ENCODE measurements at places on chromosomes 12 and 14. TPM values are rescaled to one million over a fixed set of nuclear protein-coding genes. Genes with fewer than 3 reads are reported as not detected.

GRCh38 chr12:54159589-54159988, 29.2 kb downstream of the SMUG1 start:
- DNase-seq = no peak

- peak; percentile 47 for DNase-seq
Observed at GRCh38 chr14:21734457-21735074, 60.9 kb upstream of the OR4E1 start.

KRT83 gene
- not detected for total RNA-seq

DNA sequence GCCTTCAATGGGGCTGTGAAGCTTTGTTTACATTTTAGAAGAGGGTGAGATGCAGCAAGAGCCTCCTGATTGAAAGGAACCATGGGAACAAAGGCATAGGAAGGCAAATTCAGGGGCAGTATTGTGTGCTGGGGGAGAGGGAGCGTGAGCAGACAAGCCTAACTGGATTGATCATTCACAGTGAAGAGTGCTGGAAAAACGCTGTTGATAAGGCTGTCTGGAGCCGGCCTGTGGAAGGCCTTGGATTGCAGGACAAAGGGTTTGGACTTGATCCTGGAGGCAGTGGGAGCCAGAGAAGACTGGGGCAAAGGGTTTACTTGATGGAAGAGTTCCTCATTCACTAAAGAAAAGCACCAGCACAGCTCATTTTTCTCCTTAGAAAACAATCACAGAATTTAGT, 160.5 kb downstream of the PAH start:
- DNase-seq = no peak

DNA sequence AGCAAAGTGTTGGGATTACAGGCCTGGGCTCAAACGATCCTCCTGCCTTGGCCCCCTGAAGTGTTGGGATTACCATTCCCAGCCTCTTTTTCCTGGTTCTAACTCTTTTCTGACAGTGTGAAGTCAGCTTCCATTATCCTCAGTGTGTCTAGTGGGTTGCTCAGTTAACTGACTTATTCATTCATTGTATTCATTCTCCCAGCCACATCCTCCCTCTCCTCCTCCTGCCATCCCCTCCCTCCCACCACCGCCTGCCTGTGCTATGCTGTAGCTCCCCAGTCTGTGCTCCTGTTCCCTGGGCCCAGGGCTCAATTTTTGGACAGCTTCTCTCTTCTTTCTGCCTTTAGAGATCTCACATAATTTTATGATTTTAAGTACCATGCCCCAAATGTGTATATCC, 19.4 kb downstream of the ATP6V0A2 start:
- no peak for DNase-seq

- DNase-seq = no peak
Observed at GRCh38 chr12:52913431-52913821, 8.6 kb upstream of the KRT8 start.

MANSC4 gene
- total RNA-seq = not detected

DNA sequence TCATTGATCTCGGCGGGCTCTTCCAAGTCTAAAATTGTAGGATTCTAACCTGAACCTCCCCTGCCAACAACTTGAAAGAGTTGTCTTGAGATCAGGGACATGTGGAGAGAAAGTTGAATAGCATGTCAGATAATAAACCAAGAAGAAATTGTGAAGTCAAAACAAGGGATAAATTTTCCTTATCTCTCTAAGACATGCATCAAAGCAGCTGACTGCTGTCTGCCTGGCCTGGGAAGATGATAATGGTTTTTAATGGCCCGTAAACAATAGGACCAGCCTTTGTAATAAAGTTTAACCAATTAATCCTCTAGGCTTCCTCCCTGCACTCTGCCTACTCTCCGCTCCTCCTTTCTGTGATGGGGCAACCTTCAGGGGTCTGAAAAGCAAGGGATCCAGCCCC, 67.9 kb downstream of the DPF3 start:
- no peak for DNase-seq

DNA sequence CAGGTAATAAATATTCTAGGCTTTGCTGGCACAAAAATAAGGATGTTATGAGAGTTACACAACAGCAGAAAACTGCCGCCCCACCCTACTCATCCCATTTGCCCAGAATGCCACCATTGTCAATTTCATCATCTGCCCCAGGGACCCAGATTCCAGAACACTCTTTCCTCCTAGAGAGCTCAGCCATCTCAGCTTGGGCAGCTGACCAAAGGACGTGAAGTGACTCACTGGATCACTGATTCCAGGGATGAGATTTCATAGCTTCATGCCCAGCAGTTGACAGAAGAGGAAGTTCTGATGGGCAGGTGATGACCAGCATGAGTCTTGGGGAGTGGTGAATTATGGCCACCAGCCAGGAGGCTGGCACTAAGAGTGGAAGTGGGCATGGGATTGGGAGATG, 450.3 kb downstream of the RMST start:
- DNase-seq = no peak

DNA sequence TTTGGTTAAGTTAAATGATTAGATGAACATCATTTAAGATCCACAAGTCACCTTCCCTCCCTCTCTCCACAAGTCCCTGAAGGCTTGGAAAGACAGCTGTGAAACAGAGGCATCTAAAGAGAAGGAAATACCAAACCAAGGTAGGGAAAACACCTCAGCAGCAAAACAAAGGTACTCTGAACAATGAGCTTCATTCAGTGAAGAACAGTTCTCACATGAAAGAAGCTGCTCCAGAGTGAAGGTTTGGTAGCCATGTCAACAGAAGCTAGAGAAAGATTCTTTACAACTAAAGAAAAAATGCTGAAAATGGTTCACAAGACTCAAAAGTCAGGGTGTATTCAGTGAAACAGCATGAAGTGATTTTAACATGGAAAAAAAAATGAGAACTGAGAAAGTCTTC, 69.4 kb downstream of the FGD6 start:
- no peak for DNase-seq

TMPRSS12 gene
- not detected for total RNA-seq

- no peak for DNase-seq
Observed at GRCh38 chr12:90166012-90166411, 457.4 kb upstream of the ATP2B1 start.

CEP290 gene
- total RNA-seq = 15.8 TPM

- no peak for DNase-seq
Observed at GRCh38 chr12:3055026-3055703, 22.0 kb upstream of the TSPAN9 start.

DNA sequence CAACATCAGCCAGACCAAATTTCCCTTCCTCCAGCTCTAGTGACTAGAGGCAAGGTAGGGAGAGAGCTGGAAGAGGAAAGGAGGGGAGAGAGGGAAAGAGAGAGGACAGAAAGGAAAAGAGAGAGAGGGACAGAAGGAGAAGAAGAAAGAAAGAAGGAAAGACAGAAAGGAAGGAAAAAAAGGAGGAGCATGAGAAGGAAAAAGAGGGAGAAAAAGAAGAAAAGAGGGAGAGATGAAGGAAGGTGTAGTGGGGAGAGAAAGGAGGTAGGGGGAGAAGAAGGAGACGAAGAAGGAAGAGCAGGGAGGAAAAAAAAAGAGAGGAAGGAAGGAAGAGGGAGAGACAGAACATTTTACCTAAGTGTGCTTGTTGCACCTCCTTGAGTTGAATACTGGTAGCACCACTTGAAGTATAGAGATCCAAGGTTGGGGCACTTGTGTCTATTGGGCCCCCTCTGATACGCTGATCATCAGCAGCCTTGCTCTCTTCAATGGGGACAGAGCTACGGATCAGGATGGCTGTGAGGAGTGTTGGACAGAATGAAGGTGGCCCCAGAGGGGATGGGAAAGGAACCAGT, 232.5 kb downstream of the SUDS3 start:
- DNase-seq = no peak

CLEC4D gene
- total RNA-seq = not detected

DNA sequence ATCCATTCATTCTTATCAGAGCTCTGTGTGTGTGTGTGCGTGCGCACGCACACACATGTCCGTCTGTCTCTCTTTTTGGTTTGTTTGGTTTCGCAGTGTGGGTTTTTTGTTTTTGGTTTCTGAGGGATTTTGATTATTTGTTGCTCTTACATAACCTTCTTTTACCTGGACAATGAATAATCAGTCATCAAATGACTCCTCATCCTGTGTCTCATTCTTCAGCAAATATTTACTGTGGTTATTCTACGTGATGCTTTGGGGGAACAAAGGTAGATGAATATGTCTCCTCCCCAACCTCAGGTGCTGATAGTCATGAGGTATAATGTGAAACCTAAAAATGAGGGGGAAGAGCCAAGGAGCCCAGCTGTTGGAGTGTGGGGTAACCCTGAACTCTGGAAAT, 92.4 kb downstream of the SAMD4A start:
- DNase-seq = no peak

OTOGL gene
- total RNA-seq = 0.10 TPM

FOXG1 gene
- not detected for total RNA-seq

DNA sequence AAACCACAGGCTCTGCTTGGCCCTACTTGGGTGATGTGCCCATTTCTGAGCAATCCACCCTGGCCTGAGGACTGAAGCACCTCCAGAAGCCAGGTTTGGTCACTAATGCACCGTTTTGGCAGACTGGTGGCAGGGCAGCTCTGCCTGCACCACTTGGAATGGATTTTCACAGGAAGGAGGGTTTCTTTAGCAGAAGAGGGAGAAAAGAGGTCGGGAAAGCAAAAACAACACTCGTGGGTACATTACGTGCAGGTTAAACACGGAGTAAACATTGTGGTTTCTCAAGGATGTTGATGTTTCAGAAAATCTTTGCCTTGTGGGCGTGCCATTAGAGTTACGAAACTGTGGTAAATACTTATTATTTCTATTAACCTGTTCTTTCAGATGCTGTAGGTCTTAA, 70.8 kb downstream of the KCNA5 start:
- no peak for DNase-seq

GRCh38 chr12:2335513-2335912, 282.7 kb downstream of the CACNA1C start:
- no peak for DNase-seq

DNA sequence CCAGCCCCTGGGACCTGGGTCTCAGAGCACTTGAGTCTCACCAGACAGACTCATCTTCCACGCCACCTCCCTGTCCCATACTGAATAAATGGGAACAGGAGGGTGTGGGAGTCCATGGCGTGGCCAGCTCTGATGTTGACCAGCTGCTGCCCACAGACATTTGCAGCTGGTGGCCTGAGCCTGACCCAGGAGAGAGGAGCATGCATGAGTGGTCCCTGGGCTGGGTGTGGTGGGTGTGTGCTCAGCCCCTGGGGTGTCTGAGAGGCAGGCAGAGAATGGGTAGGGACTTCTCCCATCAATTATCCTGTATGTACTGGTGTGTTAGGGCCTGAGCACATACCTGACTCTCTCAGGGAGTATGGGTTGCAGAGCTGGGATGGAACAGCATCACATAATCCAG, 49.3 kb downstream of the SLC24A4 start:
- no peak for DNase-seq

GRCh38 chr12:84727961-84728360, 184.6 kb downstream of the SLC6A15 start:
- no peak for DNase-seq

- DNase-seq = no peak
Observed at GRCh38 chr12:77226368-77226767, 161.0 kb upstream of the E2F7 start.

DNA sequence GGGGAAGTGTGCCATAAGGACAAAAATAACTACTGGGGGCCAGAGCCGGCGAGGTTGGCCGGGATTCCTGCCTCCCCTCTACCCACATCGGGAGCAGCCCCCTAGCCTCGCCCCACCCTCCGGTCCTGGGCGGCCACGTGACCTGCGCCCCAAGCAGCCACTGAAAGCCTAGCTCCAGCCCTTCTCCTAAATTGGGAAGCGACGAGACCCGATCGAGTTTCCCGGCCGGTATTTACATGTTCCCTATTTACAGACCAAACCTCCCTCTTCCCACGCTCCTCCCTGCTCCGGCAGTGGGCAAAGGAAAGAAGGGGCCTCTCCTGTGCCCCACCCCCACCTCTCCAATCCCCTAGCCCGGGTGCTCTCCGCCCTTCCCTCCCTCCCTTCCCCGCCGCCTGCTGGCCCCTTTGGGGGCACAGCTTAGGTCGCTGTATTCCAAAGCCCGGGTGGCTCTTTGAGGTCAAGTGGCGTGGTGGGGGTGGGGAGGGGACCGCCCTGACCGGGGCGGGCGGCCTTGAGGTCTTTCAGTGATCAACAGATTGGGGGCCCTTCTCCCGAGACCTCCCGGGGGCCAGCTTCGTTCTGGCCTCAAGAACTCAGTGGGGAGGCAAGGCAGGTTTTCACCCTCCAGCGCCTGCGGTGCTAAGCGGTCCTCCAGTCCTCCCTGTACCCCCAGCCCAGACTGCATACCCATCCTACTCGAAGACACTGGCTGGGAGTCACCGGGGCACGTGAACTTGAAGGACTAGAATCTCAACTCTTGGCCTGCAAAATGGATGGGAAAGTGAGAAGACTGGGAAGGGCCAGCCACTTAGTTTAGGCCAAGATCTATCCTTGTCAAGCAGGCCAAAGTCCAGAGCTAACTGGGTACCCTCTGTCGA, 6.3 kb upstream of the CTDSP2 start:
- DNase-seq = no peak

Data from glomerular endothelial cell (primary cell).